Psoas muscle (tissue), 8 donors: ENCODE measurements at places on chromosomes 12 and 14.

- no peak for DNase-seq
Measured at GRCh38 chr12:14975457-14975856, 2.6 kb downstream of the PDE6H start.

DNA sequence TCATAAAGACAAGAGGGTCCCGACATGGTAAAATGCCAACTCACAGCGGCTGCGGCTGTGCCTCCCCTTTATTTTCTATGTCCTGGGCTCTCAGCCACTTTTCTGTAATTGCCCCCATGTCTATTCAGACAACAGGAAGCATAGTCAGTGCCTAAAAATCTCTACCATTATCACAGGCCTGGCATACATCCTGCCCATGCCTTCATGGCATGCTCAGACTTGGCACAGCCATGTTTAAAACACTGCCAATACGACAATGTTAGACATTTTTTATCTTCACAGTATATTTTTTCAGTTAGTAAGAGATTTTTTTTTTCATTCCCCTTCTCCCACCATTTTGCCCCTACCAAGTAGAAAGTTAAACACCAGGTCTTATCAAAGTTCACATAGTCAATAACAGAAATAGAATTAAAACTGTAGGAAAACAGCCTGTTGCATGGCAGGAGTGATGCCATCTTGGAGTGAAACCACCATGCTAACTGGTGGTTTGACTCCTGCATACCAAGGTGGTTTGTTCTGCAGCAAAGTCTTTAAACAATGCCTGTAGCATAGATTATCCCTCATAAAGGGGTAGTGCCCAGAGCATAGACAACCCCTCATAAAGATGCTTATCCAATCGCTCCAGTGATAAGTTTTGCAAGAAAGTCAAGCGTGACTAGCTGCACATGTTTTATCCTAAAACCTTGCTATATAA is 18.9 kb upstream of the CERS5 start:
- DNase-seq = no peak

- no peak for DNase-seq
Measured at GRCh38 chr12:51811203-51812202, 37.0 kb downstream of the FIGNL2 start.

- DNase-seq = no peak
Measured at GRCh38 chr14:52879958-52880357, 70.9 kb downstream of the FERMT2 start.

- DNase-seq = no peak
Measured at GRCh38 chr14:98198385-98198784, 1073.6 kb downstream of the BCL11B start.

DNA sequence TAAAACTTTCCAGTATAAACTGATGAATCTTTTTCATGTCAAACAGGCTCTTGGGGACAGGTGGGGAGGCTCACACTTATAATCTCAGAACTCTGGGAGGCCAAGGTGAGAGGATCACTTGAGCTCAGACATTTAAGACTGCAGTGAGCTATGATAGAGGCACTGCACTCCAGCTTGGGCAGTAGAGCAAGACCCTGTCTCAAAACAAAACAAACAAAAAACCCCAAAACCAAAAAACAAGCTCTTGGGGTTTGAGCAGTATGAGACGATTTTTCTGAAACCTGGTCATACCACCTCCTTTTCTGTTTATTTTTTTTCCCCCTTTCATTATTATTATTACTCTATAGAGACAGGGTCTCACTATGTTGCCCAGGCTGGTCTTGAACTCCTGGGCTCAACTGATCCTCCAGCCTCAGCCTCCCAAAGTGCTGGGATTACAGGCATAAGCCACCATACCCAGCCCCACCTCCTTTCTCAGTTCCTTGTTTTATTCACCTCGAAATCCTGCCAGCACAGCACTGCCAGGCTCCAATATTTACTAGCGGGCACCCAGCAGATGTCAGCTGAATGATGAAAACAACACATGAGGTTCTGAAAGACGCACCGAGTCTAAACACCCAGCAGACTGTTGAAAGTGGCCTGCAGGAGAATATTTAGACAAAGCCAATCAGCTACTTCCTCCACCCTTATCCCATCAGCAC is 19.5 kb upstream of the CDK17 start:
- DNase-seq = no peak

GRCh38 chr14:96876747-96877146 is 79.6 kb downstream of the VRK1 start:
- DNase-seq = no peak
